ENCODE measurements at places on chromosomes 1 and 21.
A peak's percentile ranks its signal among the peaks of the same experiment; 100 is the strongest.

GRCh38 chr1:166950156-166950555, 25.2 kb downstream of the ILDR2 start:
- no peak for DNase-seq

- DNase-seq, result peak; percentile 49
These were observed 29.5 kb downstream of the ARHGEF16 start for GRCh38 chr1:3483801-3484444.

DNA sequence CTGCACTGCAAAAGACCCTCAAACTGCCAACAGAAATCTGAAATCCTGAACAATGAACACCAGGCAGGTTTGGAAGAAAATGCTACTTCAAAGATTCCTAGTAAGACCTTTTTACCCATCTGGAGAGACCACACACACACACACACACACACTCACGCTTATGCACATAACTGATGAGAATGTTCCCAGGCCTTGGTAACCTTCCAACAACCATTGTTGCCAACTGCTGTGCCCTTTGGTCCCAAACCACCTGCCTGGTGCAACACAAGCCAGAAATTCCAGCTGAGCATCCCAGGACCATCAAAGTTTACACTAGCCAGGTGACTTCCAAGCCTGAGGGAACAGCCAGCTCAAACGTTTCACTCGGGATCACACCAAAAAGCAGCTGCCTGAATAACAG, 56.9 kb downstream of the SEC16B start:
- no peak for DNase-seq

DNA sequence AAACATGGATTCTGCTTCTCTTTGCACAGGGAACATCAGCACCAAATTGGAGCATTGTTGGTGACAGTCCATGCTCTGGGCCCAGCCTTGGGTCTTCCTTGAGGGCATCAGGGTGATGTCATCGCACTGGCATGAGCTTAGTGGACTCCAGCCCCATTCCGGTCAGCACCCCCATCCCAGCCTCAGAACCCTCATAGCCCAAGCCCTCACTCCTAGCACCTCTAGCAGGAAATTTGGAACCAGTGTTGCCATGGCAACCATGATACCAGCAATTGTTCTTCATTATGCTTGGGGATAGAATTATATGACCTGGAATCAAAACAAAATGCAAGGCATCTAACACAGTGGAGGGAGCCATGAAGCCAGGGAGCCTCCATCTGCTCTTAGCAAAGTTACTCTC, 83.1 kb downstream of the VWA5B1 start:
- DNase-seq, result peak; percentile 25

GRCh38 chr1:229832695-229833094, 206.6 kb downstream of the URB2 start:
- DNase-seq, result no peak

GRCh38 chr21:46083791-46084561, 13.9 kb upstream of the COL6A2 start:
- no peak for DNase-seq

- peak; percentile 37 for DNase-seq
These were observed 410.1 kb upstream of the PLXNA2 start for GRCh38 chr1:208654241-208654640.

DNA sequence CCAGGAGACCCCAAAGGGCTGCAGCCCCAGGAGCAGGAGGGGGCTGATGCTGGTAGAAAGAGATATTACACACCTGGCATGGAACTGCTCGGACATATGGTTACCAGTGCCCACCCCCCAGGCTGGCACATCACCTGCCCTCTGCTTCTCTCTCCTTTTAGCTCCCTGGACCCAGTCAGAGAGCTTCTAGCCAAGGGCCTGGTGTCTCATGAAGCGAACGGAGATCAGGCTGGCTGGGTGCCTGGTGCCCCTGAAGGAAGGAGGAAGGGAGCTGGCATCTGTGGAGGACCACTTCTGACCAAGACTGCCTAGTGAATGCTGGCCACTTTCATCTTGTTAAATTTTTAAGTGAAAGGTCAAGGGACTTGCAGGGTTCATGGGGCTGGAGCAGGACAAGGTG, 53.1 kb downstream of the FOXO6 start:
- no peak for DNase-seq

- no peak for DNase-seq
These were observed 38.2 kb downstream of the SMYD2 start for GRCh38 chr1:214318956-214319736.

- no peak for DNase-seq
These were observed 67.4 kb upstream of the CASZ1 start for GRCh38 chr1:10863886-10864285.

GRCh38 chr21:41711416-41712007, 55.3 kb downstream of the RIPK4 start:
- no peak for DNase-seq

DNA sequence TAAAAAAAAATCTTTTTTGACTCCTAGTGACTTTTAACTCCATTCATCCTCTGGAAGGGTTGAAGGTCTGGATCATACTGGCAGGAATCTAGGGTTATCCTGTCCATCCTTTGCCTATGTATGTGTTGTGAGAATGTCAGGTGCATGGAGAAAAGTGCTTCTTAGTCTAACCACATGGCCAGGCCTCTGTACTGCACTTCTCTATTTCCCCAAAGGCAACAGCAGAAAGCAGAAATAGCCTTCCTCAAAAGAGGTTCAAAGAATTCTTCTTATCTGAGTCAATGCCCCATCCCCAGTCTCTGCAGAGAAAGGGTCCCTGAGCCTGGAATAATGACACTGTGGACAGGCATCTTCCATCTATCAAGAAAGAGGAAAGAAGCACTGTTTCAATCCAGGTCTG, 85.7 kb upstream of the CD34 start:
- DNase-seq, result no peak

GRCh38 chr1:210922666-210923065, 211.3 kb downstream of the KCNH1 start:
- DNase-seq, result no peak

DNA sequence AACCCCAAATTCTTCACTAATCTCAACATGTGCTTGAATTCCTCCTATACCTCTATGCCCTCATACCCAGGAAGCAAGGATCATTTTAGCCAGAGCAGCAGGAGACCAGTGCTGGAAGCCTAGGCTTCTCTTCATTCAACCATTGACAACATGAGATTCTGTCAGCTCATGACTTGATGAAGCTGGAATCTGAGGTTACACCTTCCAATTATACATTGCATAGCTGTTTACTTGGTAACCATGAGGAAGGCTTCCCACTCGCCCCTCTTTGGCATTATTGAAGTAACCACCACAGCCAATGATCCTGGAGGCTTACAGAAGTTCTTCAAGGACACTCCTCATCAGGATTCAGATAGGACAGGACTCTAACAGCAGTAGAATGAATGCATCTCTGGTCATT, 160.3 kb downstream of the TPR start:
- DNase-seq, result peak; percentile 33

- peak; percentile 75 for DNase-seq
These were observed 51.0 kb downstream of the ECE1 start for GRCh38 chr1:21239221-21239620.

DNA sequence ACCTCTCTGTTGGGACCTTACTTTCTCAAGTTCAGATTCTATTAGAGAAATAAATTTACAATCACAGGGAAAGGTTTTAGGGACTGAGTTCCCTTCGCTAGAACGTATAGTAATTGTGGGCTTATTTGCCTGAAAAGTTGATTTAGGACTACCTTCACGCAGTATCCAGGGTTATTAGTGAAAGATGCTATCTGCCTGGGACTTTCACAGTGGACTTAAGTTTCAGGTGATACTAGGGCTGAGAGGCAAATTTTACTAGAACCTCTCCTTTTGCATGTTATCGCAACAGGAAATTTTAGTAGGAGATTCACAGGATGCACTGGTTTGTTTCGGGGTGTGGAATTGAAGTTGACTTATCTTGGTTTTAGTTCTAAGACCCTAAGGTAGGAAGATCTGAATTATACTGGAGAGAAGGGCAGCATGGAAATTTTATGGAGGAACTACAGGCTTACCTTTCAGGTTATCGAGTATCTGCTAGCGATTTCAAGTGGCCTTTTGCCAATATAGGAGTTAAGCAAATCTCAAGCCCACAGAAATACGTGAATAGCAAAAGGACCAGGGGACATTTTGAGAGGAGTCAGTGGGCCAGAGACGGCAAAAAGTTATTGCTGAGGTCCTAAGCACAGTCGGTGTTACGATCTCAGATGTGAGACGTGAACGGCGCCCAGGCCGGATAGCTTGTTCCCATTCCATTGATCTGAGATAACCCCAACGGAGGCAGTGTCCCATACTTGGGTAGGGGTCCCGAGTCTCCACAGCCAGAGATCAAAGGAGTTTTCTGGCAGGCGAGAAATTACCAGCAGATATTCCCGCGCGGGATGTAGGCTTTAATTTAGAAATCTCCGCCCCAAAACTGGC, 723 bp upstream of the GNAI3 start:
- DNase-seq, result peak; percentile 44

GRCh38 chr1:31503570-31503969, 72.7 kb upstream of the TINAGL1 start:
- no peak for DNase-seq

DNA sequence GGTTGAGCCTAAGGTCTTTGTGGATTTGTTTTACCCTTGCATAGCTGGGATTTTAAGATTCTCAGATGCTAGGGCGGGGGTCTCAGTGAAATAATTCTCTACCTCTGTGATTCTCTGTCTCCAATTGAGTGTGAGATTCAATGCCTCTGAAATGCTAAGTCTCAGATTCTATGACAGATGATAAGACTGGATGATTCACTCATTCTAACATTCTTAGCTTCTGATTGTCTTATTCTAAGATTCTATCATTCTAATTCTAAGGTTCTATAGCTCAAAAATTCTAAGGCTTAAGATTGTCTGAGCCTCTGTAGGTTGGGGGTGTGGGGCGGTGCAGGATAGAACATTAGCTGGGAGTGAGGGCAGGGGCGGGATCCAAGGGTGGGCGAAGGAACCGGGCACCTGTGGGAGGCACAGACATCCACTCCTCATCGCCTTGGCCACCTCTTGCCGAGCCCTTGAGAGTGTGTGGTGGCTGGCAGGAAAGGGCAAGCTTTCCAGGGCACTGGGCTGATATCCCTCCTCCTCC, 29.5 kb downstream of the ADGRB2 start:
- peak; percentile 40 for DNase-seq

DNA sequence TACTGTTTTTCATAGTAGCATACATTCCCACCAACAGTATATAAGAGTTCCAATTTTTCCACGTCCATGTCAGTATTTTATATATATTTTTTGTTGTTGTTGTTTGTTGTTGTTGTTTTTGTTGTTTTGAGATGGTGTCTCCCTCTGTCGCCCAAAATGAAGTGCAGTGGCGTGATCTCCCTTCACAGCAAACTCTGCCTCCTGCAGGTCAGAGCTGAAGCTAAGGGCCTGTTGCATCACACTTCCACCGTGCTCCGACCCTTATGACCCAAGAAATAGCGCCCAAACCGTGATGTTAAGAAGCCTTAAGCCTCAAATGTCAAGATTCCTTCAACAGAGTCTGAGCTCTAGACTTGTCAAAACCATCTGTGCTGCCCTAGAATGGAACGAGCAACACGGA, 2032.3 kb downstream of the MRPL39 start:
- no peak for DNase-seq

- DNase-seq, result no peak
These were observed 261.2 kb upstream of the AJAP1 start for GRCh38 chr1:4393191-4393590.

DNA sequence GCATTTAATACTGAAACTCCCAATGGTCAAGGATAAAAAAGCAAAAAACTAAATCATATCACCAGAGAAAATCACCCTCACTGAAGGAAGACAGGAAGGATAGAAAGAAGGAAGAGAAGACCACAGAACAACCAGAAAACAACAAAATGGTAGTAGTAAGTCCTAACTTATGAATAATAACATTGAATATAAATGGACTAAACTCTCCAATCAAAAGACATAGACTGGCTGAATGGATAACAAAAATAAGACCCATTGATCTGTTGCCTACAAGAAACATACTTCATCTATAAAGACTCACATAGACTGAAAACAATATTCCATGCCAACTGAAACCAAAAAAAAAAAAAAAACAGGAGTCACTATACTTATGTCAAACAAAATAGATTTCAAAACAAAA, 347.7 kb downstream of the NCAM2 start:
- DNase-seq, result no peak

GRCh38 chr1:2443277-2444137, 31.1 kb upstream of the PEX10 start:
- peak; percentile 39 for DNase-seq

DNA sequence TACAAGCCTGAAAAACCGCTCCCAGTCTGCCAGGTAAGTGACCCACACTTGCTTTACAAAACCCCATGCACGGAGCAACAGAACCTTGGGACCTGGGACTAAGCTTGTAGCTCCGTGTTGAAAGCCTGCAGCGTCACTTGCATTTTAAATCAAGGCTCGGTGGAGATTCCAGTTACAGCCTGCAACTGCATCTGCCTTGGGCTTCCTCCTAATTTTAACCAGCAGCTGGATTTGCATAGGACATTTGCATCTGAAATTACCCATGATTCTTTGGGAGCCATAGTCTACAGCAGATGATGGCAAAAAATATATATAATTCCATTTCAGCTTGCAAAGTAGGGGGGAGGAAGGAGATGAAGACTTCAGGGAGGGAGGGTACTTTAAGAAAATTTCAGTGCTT, 62.4 kb upstream of the IGSF21 start:
- no peak for DNase-seq

DNA sequence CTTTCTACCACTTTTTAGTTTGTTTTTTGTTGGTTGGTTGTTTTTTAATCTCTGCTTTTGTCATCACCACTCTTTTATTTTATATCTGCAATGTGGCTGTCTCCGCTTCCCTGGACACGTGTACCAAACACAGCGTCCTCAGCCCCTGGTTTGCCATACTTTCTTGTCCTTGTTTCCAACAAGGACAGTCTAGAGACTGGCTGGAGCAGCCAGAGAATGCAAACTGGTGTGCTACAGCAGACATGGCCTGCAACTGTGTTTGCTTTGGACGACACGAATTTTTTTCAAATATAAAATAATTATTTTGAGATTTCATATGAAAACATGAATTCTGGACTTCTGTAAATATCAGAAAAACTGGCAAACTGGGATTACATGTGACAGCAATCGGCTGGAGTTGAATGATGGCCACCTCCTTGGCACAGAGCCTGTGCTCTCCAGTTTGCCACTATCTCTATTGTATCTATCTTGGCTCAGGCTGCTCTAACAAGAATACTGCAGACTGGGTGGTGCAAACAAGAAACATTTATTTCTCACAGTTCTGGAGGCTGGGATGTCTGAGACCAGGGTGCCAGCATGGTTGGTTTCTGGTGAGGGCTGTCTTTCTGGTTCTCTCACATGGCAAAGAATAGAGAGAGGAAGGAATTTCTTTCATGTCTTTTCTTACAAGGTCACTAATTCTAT, 34.6 kb upstream of the POU2F1 start:
- DNase-seq, result no peak

DNA sequence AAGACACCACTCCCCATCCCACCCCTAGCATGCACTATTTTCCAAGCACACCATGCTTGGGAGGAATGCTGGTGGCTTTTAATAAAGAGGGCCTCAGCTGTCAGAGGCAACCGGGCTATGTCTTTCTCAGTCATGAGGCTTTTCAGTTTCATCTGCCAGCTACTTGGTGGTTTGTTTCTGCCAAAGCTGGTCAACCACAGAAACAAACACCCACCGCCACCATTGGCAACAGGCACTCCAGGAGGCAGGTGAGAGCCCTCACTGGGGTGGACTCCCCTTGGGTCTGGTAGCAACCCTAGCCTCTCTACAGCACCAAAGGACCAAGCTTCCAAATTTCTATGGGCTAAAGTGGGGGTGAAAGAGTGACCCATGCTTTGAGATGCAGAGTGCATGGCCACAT, 54.3 kb upstream of the CD1D start:
- DNase-seq, result no peak

All from EH (cell line).